ENCODE measurements at places on chromosomes 5 and 9.

GRCh38 chr5:112221128-112221527, 197.9 kb downstream of the EPB41L4A start:
- DNase-seq = no peak

DNA sequence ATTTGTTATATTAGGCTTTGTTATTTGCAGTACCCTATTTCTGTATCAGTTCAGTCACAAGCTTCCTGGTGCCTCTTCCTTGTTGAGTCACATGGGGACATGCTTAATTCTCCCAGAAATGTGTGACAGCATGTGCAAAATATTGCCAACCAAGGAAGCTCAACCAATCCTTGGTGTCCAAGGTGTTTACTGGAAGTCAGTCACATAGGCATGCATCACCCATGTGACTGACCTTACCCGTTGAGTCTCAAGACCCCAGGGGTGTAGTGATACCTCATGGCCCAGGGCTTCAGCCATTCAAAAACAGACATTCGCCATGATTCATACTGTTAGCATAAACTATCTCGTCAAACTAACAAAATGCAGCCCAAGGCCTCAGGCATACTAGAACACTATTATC, 9.3 kb upstream of the ANKDD1B start:
- no peak for DNase-seq

- no peak for DNase-seq
Measured at GRCh38 chr5:53265043-53265442, 155.5 kb upstream of the MOCS2 start.

DNA sequence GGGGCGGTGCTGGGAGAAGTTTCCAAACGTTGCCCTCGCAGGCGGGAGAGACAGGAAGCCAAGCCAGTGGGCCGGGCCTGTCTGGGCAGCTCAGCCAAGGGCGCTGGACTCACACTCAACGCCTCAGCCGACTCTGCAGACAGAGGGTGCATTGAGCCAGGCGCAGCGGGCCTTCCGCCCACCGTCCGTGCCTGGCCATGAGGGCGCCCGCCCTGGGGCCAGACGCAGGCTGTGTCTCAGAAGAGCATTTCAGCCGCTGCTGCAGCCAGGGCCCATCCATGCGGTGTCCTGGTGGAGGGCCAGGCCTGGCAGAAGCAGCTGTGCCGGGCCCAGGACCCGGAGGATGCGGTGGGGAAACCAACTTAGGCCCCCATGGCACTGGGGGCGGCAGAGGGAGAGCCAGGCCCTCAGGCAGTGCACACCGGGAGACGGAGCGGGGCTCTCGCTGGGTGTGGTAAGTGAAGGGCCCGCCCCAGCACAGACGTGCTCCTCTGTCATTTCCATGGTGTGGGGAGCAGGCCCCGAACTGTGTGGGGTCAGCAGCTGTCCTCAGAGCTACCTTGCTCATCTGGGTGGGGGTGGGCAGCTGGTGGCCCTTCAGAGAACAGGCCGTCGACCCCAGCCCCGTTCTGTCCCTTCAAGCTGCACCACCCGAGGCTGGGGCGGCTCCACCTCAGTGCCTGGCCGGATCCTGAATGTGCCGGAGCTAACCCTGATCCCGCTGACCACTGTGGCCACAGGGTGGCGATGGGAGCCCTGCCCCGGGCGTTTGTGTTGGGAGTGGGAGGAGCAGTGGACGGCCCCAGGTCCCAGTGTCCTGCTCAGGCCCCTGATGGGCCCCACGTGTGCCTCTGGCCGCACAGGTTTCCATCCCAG, 18.0 kb downstream of the DNLZ start:
- no peak for DNase-seq

DNA sequence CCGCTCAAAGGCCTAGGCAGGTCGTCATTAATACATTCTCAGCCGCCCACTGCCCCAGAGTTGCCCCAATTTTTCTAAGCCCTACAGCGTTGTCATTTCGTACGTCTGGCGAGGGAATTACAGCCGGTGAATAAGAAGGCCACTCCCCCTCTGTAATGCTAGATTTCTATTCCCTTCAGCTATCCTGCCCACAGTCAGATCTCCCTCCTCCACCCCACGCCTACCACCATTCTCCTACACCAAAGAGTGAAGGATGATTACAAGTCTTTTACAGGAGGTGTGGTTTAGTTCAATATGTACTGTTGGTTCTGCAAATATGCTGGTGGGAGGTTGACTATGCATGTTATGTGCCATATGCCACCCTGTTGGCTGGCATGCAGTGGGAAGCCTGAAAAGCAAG, 83.7 kb upstream of the SMIM15 start:
- no peak for DNase-seq

DNA sequence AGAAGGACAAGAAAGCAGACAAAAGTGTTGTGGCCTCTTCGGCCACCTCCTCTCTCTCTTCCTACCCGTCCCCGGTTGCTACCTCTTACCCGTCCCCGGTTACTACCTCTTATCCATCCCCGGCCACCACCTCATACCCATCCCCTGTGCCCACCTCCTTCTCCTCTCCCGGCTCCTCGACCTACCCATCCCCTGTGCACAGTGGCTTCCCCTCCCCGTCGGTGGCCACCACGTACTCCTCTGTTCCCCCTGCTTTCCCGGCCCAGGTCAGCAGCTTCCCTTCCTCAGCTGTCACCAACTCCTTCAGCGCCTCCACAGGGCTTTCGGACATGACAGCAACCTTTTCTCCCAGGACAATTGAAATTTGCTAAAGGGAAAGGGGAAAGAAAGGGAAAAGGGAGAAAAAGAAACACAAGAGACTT, 2.4 kb downstream of the EGR1 start:
- DNase-seq = no peak

GRCh38 chr5:92715946-92716520, 865.0 kb downstream of the NR2F1-AS1 start:
- no peak for DNase-seq

- DNase-seq = no peak
Measured at GRCh38 chr5:130279386-130279785, 375.1 kb downstream of the CHSY3 start.

DNA sequence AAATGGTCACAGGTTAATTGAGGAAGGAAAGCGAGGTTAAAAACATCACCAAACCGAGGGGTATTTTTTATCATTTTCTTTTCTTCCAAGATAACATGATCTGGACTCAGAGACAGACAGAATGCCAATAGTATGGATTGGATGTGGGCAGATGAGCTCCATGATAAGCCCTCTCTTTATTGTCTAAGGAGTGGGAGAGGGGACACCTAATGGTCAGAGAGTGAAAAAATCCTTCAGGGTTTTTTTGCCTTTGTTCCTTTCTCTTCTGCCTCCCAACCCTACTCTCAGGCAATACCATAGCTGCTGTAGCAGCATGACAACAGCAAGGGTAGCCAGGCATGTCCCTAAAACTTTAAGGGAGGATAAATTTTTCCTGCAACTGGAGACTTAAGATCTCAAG, 94.7 kb downstream of the DIRAS2 start:
- DNase-seq = no peak

DNA sequence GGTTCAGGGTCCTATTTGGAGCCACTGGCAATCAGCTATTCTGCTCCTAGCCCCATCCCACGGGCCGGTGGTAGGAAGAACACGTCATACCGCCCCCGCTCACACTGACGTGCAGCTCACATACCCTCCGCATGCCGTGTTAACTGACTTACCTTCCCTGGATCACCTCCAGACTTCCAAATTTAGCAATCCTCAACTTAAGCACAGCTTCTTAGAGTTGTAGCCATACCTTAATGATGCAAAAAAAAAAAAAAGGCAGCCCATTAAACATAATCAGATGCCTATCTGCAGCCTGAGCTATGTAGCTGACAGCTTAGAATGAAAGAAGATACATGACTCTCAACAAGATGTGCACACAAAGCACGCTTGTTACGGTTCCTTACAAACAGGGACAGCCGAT, 93.0 kb downstream of the IRX2 start:
- DNase-seq = no peak

DNA sequence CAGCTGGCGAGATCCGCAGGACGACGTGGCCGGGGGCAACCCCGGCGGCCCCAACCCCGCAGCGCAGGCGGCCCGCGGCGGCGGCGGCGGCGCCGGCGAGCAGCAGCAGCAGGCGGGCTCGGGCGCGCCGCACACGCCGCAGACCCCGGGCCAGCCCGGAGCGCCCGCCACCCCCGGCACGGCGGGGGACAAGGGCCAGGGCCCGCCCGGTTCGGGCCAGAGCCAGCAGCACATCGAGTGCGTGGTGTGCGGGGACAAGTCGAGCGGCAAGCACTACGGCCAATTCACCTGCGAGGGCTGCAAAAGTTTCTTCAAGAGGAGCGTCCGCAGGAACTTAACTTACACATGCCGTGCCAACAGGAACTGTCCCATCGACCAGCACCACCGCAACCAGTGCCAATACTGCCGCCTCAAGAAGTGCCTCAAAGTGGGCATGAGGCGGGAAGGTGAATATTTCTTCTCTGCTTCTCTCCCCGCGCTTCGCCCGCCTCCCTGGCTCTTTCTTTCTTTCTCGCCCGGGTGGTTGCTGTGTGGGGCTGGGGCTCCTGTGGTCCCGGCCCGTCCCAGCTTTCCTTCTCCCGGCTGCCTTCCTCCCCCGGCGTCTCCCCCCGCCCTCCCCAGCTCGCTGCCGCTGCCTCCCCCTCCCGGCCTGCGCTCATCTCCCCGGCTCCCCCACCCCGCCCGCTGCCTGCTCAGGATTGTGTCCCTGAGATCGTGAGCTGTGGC, 2.2 kb downstream of the NR2F1 start:
- no peak for DNase-seq

DNA sequence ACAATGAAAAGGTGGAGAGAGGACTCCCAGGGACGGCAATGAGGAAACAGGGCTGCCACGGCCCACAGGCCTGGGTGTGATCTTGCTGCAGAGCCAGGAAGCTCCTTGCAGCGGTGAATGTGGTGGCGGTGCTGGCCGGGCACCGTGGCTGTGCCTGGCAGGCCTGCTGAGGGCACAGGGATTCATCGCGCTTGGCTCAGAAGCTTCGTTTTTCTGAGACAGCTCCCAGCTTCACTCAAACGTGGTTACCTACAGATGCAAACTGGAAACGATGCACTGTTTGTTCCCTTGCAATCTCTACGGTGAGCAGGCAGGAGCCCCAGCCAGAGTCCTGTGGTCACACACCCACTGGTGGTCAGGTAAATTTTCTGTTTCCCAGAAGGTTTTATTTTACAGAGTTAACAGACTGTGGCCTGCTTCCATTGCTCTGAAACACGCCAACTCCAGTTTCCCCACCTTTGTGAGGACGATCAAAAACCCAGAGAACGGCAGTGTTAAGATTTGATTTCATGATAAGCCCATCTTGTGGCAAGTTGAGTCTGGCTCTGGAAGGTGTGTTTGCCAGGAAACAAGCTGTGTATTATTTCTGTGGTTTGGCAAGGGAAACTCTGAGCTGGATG, 183.9 kb downstream of the AUH start:
- no peak for DNase-seq

- DNase-seq = no peak
Measured at GRCh38 chr9:127531676-127532075, 80.4 kb downstream of the LRSAM1 start.

GRCh38 chr9:87615547-87616148, 110.3 kb upstream of the CTSL start:
- no peak for DNase-seq

DNA sequence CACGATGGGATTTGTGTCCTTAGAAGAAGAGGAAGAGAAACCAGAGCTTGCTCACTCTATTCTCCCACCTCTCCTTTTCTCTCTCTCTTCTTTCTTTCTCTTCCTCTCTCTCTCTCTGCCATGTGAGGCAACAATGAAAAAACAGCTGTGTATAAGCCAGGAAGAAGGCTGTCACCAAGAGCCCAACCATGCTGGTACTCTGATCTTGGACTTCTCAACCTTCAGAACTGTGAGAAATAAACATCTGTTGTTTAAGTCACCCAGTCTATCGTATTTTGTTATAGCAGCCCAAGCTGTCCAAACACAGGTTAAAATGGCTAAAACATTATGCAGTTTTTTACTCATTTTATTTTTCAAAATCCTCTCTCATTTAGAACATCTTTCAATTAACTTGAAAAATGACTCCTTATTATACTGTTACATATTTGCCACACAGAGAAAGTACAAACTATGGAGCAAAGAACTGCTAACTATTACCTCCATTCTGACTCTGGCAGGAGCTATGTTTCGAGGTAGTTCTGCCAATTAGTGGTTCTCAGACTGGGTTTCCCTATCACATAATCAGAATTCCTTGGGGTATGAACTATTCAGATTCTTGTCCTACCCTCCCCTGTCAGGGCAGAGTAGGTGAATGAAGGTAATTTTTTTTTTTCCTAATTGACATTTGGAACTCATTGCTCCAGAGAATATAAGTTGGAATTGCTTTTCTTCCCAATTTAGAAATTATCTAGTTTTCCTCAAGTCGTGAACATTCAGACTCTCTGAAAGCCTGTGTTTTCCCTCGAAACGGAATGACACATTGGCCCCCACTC, 434.6 kb downstream of the ENC1 start:
- DNase-seq = no peak

- DNase-seq = no peak
Measured at GRCh38 chr9:106930477-106930876, 67.5 kb downstream of the ZNF462 start.

DNA sequence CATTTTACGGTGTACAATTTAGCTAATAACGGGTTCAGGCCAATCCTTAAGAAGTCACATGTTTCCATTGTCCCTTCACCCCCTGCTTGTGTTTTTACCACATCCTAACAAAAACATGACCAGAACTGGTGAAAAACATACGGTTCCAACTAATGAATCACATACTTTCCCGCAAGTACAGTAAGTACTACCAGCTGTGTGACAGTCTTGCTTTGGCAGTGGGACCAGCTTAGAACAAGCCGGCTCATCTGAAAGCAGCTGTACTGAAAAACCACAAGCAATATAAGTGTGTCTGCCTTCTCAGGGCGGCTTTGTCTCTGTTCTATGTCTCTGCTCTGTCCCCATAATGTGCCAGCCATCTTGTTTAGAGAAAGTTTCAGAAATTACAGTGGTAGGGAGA, 242.5 kb downstream of the BNC2 start:
- no peak for DNase-seq

GRCh38 chr9:128898845-128899565, 17.1 kb downstream of the LRRC8A start:
- no peak for DNase-seq

DNA sequence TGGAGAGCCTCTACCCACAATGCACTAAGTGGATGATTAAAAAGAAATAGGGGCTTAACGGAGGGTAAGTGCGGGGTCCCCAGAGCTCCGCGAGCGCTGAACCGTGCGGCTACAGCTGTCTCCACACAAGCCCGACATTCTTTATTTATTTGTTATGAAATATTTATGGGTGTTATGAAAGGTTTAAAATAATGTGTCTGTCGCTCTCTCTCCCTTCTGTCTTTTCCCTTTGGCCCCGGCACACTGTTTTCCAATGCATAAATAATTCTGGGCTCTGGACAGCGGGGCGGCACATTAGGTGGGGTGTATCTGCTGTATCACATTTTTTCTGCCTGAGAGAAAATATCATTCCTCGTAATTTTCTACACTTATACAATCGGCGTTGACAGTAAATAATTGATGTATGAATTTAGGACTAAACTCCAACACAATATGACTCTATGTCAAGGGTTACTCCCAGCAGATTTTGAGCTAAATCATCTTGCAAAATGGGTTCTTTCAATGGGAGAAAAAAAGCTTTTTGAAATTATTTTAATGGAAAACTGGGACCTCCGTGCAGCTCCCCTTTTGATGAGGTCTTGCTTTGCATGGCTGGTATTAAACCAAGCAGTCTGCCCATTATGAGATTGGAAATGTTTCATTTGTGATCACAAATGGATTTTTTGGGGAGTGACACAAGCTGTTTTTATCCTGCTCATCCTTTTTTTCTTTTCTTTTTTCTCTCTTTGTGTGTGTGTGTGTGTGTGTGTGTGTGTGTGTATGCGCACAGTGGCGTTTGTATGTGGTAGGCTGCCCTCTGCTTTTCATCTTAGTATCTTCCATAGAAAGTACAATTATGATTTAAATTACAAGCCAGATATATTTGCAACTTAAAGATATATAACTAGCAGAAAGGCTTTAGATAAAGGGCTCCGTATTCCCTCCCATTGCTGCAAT, 370.6 kb upstream of the IRX4 start:
- no peak for DNase-seq

Measured in KG1 (cell line).